ENCODE measurements at places on chromosomes 13 and 19.

GRCh38 chr19:38592940-38593339 is 24.8 kb downstream of the MAP4K1 start:
- H3K4me1 ChIP-seq: no peaks in the 10 kb centered on the region
- DNase-seq: no peak
- H3K36me3 ChIP-seq: no peaks in the 10 kb centered on the region
- H3K4me3 ChIP-seq: no peak overlapping the region

DNA sequence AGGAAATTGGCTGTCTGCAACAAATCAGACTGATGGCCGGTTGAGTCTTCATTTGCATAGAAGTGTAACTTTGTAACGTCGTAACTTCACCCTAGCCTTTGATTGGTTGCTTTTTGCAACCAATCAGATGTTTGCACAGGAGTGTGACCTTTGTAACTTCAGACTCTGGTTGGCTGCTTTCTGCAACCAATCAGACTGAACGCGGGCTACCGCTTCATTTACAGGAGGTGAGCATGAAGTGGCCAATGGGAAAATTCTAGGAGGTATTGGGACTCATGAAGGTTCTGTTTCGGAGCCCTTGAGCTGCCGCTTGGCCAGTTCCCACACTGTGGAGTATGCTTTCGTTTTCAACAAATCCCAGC is 441 bp upstream of the ZNF559 start:
- DNase-seq: peak; percentile 91
- peak overlapping the region; percentile 58 for H3K4me3 ChIP-seq
- no peaks in the 10 kb centered on the region for H3K36me3 ChIP-seq
- H3K27me3 ChIP-seq: no peaks in the 10 kb centered on the region

DNA sequence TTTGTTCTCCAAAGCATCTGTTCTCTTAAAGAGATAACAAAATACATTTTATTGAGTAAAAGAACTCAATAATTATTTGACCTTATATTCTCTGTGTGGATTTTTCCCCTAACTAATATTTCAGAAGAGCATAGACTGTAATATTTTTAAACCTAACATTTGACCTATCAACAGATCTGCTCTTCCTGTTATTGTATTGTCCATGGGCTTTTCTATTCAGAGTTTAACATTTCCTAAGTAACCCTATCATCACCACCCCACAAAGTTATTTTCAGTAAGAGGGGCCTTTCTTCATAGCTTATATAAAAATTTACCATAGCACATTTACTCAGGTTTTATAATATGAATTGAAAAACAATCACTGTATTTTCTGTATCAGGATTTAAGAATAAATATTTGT is 17.5 kb downstream of the POLR1D start:
- no peaks in the 10 kb centered on the region for H3K36me3 ChIP-seq
- no peak overlapping the region for H3K27ac ChIP-seq
- peaks cover 16% of the 10 kb centered on the region for H3K4me1 ChIP-seq
- no peaks in the 10 kb centered on the region for H3K27me3 ChIP-seq
- no peak overlapping the region for H3K4me3 ChIP-seq

DNA sequence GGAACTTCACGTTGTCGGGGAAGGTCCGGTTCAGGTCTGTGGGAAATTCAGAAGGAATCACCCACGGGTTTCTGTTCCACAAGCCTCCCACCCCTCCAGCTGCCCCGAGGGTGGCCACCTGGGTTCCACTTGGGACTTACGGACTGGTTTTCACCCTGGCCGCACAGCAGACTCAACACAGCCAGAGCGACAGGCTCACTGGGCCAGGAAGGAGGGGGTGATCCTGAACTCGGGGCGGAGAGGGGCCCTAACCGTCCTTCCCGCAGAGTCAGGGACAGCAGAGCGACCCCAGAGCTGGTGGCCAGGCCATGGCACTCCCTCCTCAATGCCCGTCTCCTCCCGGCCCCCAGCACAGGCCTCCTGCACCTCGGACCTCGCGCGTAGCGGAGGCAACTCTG is 13.0 kb downstream of the GRTP1 start:
- no peak overlapping the region for H3K4me3 ChIP-seq
- no peaks in the 10 kb centered on the region for H3K27me3 ChIP-seq
- H3K27ac ChIP-seq: no peak overlapping the region
- H3K4me1 ChIP-seq: no peaks in the 10 kb centered on the region

- no peaks in the 10 kb centered on the region for H3K36me3 ChIP-seq
- DNase-seq: no peak
- H3K27ac ChIP-seq: no peak overlapping the region
- H3K4me1 ChIP-seq: no peaks in the 10 kb centered on the region
- H3K27me3 ChIP-seq: peaks cover 28% of the 10 kb centered on the region
Measured at GRCh38 chr13:112330479-112331381, 45.4 kb upstream of the SPACA7 start.

GRCh38 chr19:11281356-11282049 is 14.5 kb upstream of the TSPAN16 start:
- H3K27ac ChIP-seq: no peak overlapping the region
- DNase-seq: no peak

- no peak overlapping the region for H3K4me3 ChIP-seq
- peaks cover 23% of the 10 kb centered on the region for H3K4me1 ChIP-seq
- no peak overlapping the region for H3K27ac ChIP-seq
- no peak for DNase-seq
- H3K27me3 ChIP-seq: no peaks in the 10 kb centered on the region
- H3K36me3 ChIP-seq: no peaks in the 10 kb centered on the region
Measured at GRCh38 chr19:16594681-16595091, 22.5 kb upstream of the SLC35E1 start.

DNA sequence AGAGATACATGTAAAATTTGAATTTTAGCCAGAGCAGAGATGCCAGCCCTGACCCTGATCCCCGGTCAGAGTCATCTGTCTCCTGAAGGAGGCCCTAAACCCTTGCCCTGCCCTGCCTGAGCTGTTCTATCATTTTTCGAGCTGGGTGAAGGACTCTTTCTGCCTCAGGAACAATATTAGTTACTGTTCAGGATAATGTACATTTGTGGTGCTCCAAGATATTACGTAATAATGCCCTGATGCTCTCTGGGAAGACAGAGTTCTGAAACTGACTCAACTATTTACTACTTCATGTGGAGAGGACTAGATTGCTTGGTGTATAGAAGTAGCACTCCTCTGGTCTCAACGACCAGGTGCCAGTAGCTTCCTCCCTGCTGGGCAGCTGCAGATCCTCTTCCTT is 37.9 kb upstream of the UBL3 start:
- no peaks in the 10 kb centered on the region for H3K36me3 ChIP-seq
- no peak for DNase-seq
- no peak overlapping the region for H3K4me3 ChIP-seq
- no peaks in the 10 kb centered on the region for H3K4me1 ChIP-seq
- H3K27me3 ChIP-seq: no peaks in the 10 kb centered on the region
- H3K27ac ChIP-seq: no peak overlapping the region

GRCh38 chr13:63396746-63397145 is 1981.1 kb upstream of the PCDH20 start:
- H3K4me1 ChIP-seq: no peaks in the 10 kb centered on the region
- DNase-seq: no peak
- no peak overlapping the region for H3K4me3 ChIP-seq
- no peaks in the 10 kb centered on the region for H3K36me3 ChIP-seq
- H3K27me3 ChIP-seq: no peaks in the 10 kb centered on the region

DNA sequence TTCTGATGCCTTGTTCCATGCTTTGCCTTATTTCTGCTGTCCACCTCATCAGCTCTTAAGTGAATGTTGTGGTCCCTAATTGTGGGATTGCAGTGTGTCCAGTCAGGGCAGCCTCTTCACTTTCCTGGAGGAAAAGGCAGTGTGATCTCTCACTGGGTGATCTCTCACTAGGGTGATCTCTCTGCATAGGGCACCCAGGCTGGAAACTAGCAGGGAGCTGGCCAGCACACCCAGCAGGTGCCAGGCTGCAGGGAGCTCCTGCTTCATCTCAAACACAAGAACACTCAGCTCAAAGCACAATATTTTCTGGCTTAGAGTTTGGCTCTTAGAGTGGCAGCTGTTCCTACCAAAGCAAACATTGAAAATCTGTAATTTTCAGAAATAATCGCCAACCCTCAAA is 36.5 kb upstream of the TSHZ3 start:
- no peaks in the 10 kb centered on the region for H3K27me3 ChIP-seq
- H3K4me3 ChIP-seq: no peak overlapping the region
- no peaks in the 10 kb centered on the region for H3K4me1 ChIP-seq
- H3K36me3 ChIP-seq: no peaks in the 10 kb centered on the region
- H3K27ac ChIP-seq: no peak overlapping the region
- DNase-seq: no peak

GRCh38 chr19:15107061-15108010 is at the start of gene SYDE1:
Gene SYDE1, plus strand, starts transcription at chr19:15107401. Its CDS starts 33 bp downstream, at chr19:15107434.
- peak within 1 kb of the TSS; percentile 97 for H3K4me3 ChIP-seq
- DNase-seq: peak; percentile 80
- H3K36me3 ChIP-seq: peaks cover 15% of the 10 kb centered on the region

GRCh38 chr19:9309974-9310446 is 372 bp upstream of the ZNF699 start:
- H3K27ac ChIP-seq: peak overlapping the region; percentile 86
- H3K4me1 ChIP-seq: peaks cover 3% of the 10 kb centered on the region

DNA sequence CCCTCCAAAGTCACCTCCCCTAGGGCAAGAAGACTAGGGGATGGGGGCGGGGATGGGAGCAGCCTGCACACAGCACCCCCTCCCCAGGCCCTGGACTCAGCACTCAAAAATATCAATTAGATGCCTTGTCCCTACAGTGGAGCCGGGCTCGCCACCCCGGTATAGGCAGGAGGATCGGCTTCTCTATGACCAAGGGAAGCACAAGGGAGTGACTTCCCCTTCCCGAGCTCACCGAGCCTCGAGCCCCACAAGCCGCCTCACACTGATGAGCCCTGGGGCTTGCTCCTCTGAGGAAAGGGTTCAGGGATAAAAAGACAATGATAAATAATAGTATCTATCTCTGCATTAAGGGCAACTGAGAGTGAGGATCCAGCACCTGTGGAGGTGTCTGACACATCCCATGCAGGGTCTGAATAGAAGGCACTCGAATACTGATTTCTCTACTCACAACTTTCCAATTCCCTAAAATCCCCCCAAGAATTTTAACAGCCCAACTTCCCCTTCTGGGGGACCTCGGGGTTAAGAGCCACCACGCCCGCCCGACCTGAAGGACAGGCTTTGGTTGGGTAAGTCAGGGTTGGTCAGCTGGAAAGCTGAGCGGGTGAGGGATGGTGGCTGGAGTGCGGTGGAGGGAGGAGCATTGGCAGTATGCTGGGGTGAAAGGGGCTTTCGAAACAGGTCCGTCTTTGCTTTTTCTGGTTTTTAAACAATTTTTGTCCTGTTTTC is 51.3 kb downstream of the STK24 start:
- peaks cover 51% of the 10 kb centered on the region for H3K4me1 ChIP-seq
- H3K36me3 ChIP-seq: no peaks in the 10 kb centered on the region
- peak overlapping the region; percentile 4 for H3K27ac ChIP-seq
- no peaks in the 10 kb centered on the region for H3K27me3 ChIP-seq
- no peak for DNase-seq

DNA sequence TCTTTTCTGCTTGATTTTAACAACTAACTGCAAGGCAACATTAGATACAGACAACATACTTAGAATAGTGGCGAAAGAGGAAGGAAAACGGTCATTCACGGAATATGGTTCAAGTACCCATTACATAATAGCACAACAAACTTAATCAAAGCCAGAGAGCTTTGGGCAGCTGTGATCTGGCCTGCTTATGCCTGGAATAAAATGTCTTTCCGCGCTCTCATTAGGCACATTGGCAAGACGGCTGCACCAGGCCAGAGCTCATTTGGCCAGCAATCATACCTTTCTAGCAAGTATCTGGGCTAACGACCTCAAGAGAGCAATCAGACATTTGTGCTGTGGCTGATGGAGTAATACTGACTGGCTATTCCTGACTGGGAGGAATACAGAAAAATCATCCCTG is 112.8 kb downstream of the NALCN start:
- H3K27ac ChIP-seq: no peak overlapping the region
- no peak for DNase-seq
- H3K36me3 ChIP-seq: no peaks in the 10 kb centered on the region
- no peaks in the 10 kb centered on the region for H3K4me1 ChIP-seq
- H3K4me3 ChIP-seq: no peak overlapping the region

GRCh38 chr13:64538711-64539110 is 2691.4 kb downstream of the PCDH9 start:
- H3K27me3 ChIP-seq: no peaks in the 10 kb centered on the region
- H3K36me3 ChIP-seq: no peaks in the 10 kb centered on the region
- H3K4me3 ChIP-seq: no peak overlapping the region
- H3K4me1 ChIP-seq: no peaks in the 10 kb centered on the region

DNA sequence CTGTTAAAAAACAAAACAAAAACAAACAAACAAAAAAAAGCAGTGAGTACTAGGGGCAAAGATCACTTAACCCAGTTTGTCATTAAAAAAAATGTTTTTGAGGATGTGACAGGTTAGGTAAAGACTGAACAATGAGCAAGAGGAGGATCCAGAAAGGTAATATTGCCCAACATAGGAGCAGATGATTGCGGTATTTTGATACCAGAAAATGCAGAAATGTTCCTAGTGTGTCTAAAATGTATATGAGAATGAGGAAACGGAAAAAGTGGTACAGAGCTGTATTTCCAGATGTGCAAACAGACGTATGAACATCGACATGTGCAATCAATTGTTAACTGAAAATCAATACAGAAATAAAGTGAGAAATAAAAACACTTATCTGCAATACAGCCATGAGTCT is 4.9 kb upstream of the LILRA4 start:
- no peaks in the 10 kb centered on the region for H3K27me3 ChIP-seq
- no peak overlapping the region for H3K27ac ChIP-seq
- H3K4me1 ChIP-seq: no peaks in the 10 kb centered on the region

GRCh38 chr19:1168572-1169410 is 5.3 kb downstream of the SBNO2 start:
- no peak for DNase-seq
- H3K4me1 ChIP-seq: peaks cover 20% of the 10 kb centered on the region
- H3K4me3 ChIP-seq: no peak overlapping the region
- H3K36me3 ChIP-seq: no peaks in the 10 kb centered on the region
- peak overlapping the region; percentile 48 for H3K27ac ChIP-seq

DNA sequence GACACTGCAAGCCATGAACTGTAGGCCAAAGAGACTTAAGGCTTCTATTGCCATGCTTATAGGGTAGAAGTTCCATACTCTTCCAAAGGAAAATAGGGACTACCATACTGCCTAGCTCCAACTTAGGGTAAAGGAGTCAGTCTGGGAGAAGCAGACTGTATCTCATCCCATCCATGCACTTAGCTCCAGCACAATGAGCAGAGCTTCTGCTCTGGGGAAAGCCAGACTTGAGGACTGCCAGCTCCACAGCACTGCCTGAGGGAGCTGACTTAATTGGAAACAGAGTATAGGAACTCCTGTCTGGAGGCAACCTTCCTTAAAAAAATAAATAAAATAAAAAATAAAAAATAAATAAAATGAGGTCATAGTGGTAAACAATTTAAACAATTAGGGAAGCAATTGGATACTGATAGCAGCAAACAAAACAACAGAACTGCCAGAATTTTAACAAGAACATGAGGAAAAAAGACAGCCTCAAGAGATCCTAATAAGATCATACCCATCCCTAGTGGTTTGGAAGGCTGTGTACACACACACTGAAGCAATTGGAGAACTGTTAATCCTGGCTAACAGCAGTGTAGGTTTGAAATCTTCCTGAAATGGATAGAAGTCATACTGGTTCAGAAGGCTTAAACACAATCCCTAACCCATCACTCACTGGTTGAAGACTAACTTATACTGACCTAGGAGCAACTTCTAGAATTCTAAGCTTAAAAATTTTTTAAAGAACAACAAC is 550.1 kb downstream of the TBC1D4 start:
- H3K4me1 ChIP-seq: peaks cover 13% of the 10 kb centered on the region
- H3K4me3 ChIP-seq: no peak overlapping the region
- no peak for DNase-seq

- peak; percentile 75 for DNase-seq
- no peaks in the 10 kb centered on the region for H3K36me3 ChIP-seq
- H3K4me1 ChIP-seq: peaks cover 18% of the 10 kb centered on the region
- H3K4me3 ChIP-seq: peak overlapping the region; percentile 88
- no peaks in the 10 kb centered on the region for H3K27me3 ChIP-seq
Measured at GRCh38 chr13:32587011-32587810, 959 bp downstream of the PDS5B start.

Measured in cardiac muscle cell (in vitro differentiated cells and primary cell).